ENCODE measurements at places on chromosomes 2 and 18. TPM values are rescaled to one million over a fixed set of nuclear protein-coding genes. Genes with fewer than 3 reads are reported as not detected.

- no peak for DNase-seq
Measured at GRCh38 chr2:134098321-134098720, 155.6 kb upstream of the MGAT5 start.

- peak; percentile 63 for DNase-seq
Measured at GRCh38 chr2:133541376-133541775, 26.9 kb downstream of the NCKAP5 start.

- no peak for DNase-seq
Measured at GRCh38 chr2:206230060-206230762, 44.3 kb upstream of the ZDBF2 start.

The HOXD10 gene
- total RNA-seq = not detected

DNA sequence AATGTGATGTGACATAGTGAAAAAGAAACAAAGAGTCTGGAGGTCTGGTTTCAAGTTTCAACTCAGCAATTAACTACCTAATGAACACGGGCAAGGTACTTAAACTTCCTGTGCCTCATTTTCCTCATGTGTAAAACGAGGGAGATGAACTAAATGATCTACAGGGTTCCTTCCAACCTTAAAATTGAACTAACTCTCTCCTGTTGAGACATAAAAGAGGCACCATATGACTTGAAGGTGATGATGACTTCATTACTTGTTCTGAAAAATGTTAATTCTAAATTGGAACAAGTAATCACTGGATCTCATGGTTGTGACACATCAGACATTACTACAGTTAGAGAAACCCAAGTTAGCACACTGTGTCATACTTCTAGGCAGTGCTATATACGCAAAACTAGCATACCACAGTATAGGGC lies 8.9 kb upstream of the REL start:
- DNase-seq = peak; percentile 4

The CCDC178 gene
- not detected for total RNA-seq

DNA sequence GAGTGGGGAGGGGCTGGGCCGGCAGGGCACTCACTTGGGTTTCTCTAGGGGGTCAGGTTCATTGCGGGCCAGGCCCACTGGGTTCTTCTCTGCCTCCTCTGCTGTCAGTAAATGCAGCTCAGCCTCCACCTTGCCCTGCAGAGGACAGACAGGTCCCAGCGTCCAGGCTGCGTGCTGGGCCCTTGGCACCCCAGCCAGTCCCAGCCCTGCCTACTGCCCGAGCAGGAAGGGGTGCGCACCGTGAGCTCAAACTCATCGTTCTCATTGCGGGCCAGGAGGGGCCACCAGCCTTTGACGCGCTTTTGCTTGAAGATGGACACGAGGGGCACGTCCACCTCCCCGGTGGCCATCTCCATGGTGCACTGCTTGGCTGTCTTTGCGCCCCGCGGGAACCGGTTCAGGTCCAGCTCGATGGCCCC lies 17.3 kb downstream of the OTOF start:
- DNase-seq = no peak

GRCh38 chr2:136257893-136258292 lies 139.9 kb upstream of the CXCR4 start:
- DNase-seq = no peak

GRCh38 chr2:219661197-219661954 lies 33.9 kb downstream of the SLC4A3 start:
- peak; percentile 45 for DNase-seq

GRCh38 chr2:27802547-27802946 lies 31.0 kb downstream of the MRPL33 start:
- DNase-seq = no peak

DNA sequence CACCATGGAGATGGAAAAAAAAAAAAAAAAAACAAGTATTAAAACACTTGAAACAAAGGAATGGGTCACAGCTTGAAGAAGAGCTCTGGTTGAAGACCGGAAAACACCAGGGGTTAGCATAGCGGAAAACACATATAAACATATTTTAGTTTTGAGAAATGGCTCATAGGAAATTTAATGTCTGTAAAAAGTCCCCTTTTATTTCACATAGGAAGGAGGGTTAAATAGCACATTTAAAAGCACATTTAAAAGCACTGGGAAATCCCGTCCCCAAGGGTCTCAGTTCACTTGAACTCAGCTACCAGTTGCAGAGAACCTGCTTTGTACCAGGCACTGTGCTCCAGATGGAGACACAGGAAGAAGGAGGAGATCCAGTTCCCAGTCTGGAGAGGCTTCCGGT lies 65.5 kb downstream of the KCNE4 start:
- DNase-seq = no peak

The SCG2 gene
- 0.56 TPM for total RNA-seq

GRCh38 chr18:24486684-24487083 lies 26.2 kb downstream of the HRH4 start:
- DNase-seq = no peak
